ENCODE measurements at places on chromosomes 7 and 10.
A peak's percentile ranks its signal among the peaks of the same experiment; 100 is the strongest.

DNA sequence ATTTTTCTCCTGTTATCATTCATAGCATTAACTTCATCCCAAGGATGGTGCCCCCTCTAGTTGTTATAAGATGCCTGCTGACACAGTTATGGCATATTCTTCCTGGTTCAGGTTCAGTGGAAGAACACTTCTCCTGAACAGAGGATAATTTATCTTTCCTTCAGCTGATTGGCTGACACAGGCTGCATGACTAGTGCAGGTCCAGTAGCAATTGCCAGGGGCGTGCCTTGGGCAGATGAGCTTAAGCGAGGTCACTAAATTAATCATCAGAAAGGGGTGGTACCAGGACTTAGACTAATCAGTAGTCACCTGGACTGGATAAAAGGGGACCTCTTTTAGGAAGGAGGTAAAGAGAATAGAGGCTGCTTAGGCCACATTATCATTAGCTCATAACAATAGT lies 42.3 kb downstream of the BZW2 start:
- no peak for DNase-seq

DNA sequence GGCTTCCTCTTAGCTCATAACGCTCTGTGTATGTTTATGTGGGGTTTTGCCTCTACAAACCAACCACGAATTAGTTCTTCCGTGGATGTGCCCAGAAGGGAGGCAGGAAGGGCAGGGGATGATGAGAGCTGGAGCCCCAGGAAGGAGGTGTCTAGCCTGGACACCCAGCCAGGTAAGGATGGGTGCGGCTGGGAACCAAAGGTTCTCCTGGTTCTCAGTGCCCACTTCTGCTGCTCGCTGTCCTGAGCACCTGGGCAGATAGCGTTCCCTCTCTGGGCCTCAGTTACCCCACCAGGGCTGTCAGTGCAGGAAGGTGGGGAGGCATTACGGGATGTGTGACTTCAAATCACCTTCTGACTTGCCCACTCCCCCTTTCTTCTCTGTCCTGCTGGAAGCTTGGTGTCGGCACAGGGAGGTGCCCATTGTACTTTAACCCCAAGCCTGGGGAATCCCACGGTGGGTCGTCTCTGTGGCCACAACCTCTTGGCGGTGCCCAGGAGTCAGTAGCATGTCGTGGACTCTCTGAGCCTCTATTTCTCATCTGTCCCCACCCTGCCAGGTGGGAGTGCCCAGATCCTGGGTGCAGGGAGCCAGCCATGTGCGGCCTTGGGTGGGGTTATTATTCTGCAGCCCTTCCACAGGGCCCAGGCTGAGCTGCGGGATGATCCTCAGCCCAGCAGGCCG lies 18.7 kb upstream of the PCBD1 start:
- DNase-seq: no peak

- DNase-seq: no peak
These were observed 141.2 kb downstream of the LHPP start for GRCh38 chr10:124602646-124603365.

DNA sequence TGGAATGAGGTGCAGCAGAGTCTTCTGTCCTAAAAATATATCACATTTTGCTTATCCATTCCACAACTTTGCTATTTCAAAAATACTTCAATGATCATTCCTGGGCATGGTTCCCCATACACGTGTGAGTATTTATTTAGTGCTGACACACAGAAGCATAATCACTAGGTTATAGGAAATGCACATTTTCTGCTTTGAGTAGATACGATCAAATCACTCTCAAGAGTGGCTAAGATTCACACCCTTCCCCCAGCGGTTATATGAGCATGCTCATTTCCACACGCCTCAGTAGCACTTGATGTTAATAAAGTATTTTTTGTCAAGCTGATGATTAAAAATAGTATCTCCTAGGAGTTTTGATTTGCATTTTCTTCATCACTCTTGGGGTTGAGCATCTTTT lies 93.5 kb upstream of the LRRC4 start:
- no peak for DNase-seq

- DNase-seq: no peak
These were observed 260.1 kb downstream of the TRIL start for GRCh38 chr7:28697913-28698563.

DNA sequence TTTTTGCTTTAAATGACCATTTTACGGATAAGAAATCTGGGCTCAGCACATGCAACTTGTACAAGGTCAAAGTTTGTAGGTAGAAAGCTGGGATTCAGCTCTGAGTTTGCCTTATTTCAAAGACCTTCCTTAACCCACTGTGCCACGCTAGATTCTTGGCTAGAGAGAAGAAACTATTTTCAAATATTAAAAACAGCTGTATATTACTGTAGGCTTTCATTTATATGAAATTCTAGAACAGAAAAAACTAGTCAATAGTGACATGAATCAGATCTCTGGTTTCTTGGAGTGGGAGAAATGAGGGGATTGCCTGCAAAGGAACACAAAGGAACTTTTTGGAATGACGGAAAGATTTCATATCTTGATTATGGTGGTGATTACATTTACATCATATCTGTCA lies 53.0 kb upstream of the C1GALT1 start:
- DNase-seq: no peak

GRCh38 chr10:126921974-126922525 lies 16.8 kb downstream of the DOCK1 start:
- DNase-seq: no peak

GRCh38 chr10:62795100-62795499 lies 9.4 kb upstream of the ADO start:
- DNase-seq: no peak

DNA sequence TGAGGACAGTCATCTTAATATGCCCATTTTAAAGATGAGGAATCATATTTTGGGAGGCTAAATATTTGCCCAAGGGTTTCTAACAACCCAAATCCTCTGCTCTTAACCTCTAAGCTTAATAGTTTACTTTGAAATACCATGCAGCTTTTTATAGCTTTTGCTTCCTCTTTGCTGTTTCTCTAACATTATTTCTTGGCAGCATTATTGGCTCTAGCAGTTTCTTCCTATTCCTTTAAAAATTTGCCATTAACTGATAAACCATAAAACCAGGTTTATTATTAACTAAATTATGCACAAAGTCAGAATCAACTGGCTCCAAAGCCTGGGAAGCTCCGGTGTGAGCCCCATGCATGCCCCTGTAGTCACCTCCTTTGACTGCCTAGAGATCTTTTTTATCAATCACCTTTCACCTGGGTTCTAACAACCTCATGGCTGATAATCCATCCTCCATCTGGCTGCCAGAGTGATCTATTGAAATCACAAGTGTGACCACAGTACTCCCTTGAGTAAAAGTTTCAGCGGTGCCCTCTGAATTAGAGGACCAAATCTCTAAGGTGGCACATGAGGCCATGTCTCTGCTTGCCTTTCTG lies 62.4 kb downstream of the ITGB8 start:
- no peak for DNase-seq

- DNase-seq: no peak
These were observed 45.9 kb upstream of the TOMM7 start for GRCh38 chr7:22868509-22868908.

DNA sequence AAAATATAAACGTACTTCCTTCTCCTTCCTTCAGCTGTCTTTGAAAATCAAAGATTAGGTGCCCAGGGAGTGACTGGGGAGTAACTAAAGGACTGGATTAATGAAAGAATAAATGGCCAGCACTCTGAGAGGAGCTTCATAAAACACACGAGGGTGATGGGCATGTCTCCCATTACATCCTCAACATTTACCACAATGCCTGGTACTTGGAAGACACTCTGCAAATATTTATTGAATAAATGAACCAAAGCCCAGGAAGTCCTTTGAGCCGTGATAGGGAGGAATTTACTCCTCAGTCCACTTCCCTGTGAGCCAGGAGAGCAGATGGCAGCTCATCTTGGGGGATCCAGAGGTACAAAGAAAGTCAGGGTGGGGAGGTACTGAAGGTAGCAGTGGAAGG lies 96.3 kb downstream of the RAB11FIP2 start:
- no peak for DNase-seq

DNA sequence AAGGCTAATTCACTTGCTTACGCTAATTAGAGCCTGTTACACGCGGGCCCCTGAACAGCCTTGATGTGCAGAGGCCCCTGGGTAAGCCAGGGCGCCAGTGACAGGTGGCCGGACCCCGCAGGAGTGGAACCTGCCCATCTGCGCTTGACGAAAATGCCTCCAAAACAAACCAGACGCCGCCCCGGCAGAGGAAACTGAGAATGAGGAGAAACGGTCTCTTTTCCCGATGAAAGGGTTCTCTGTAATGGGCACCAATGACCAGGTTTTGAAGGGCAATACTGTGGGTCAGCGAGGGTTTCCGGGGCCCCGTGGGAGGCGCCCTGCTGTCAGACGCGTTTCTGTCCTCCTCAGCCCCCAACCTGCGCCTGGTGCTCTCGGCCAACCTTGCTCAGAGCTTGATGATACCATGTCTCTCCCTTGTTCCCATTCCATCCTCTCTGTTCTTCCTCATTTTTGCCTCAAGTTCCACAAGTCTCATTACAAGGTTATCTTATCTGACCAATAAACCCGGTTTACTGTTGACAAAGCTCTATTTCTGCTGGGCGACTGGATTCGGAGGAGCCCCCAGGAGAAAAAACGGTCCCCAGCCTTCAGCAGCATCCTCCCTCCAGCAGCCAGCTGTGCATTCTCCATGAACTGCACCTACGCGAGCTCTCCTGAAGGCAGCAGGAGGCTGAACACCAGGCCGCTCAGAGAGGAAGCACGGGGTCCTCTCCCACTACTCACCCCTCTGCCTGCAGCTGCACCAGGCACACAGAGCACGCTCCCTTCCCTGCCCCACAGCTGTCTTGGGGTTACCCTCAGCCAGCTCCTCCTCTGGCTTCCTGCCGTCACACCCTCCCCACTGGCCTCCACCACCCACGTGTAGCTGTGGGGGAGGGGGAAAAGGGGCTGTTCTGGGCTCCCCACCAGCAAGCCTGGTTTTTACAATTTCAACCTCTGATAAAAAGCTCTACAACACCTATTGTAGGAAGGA lies 202.0 kb downstream of the MAD1L1 start:
- DNase-seq: no peak

GRCh38 chr10:51389415-51390321 lies 309.7 kb downstream of the CSTF2T start:
- DNase-seq: peak; percentile 2

DNA sequence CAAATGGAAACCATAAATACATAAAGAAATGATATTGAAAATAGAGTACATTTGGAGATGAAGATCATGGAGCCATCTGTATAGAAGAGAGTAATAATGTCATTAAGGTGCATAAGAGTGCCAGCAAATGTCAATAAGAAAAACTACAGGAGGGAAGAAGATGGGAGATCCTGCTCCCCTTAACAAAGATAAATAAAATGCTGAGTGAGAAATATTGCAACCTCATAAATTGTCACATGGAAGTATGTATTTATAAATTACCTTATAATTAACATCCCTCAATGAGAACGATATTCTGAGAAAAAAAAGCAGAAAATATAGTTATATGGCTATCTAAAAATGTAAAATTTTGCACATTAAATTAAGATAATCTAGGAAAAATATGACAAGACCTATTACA lies 155.2 kb upstream of the PRSS1 start:
- no peak for DNase-seq

DNA sequence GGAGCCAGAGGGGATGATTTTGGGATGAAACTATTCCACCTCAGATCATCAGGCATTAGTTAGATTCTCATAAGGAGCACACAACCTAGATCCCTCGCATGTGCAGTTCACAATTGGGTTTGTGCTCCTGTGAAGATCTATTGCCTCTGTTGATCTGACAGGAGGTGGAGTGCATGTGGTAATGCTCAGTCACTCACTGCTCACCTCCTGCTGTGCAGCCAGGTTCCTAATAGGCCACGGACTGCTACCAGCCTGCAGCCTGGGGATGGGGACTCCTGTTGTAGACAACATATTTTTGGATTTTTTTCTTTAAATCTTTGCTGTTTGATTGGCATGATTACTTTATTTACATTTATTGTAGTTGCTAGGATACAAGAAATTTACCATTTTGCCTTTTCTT lies 765.0 kb downstream of the INHBA start:
- DNase-seq: no peak

- DNase-seq: no peak
These were observed 317.6 kb upstream of the PLXDC2 start for GRCh38 chr10:19498393-19499290.

- DNase-seq: no peak
These were observed 33.4 kb downstream of the RHOBTB1 start for GRCh38 chr10:60910543-60910942.
